Stimulated activated CD8-positive, alpha-beta memory T cell treated with anti-CD3 and anti-CD28 coated beads, Interleukin-4, amount 100 ng/mL, for 4 hours (primary cell): ENCODE measurements at places on chromosomes 6 and 20.

GRCh38 chr20:57713951-57714350, 4.1 kb upstream of the PMEPA1 start:
- DNase-seq, result no peak

- no peak for DNase-seq
These were observed 58.8 kb upstream of the ZNF831 start for GRCh38 chr20:59104831-59105230.

GRCh38 chr6:30005482-30005881, 55.6 kb upstream of the POLR1H start:
- no peak for DNase-seq

GRCh38 chr20:54148947-54149764, 24.6 kb downstream of the CYP24A1 start:
- DNase-seq, result no peak

GRCh38 chr6:30612213-30612612, 4.8 kb downstream of the PPP1R10 start:
- no peak for DNase-seq

- no peak for DNase-seq
These were observed 114.2 kb downstream of the SOX4 start for GRCh38 chr6:21707524-21708319.

DNA sequence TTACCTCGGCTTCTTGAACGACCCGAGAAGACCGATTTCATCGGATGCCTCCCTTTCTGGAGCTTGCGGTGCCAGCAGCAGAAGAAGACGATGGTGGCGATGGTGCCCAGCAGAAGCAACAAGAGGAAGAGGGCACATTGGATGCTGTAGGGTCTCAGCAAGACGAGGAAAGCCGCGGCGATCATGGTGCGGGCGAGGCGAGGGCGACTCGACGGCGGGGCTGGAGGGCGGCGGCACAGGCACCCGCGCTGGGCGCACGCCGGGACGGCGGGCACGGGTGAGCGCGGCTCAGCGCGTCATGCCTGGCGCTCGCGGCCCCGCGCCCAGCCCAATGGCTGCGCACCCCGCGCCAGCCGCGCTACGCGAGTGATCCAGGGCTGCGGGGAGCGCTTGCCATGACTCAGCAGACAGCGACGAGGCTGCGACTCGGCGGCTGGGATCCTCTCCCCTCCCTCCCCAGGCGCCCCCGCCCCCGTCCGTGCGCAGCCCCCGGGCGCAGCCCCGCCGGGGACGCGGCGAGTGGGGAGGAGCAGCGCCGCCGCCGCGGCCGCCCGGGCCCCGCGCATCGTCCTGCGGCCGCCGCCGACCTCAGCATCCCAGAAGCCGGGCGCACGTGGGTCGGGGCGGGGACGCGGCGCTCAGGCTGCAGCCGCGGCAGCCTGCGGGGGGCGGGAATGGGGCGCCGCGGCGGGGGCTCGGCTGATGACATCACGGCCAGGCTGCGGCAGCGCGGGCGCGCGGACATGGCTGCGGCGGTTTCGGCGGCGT, at the start of gene BEND6:
BEND6 (plus strand) TSS at position 705 of the 768 bp plus-strand sequence. CDS start 26,704 bp downstream, outside the sequence.
- no peak for DNase-seq

DNA sequence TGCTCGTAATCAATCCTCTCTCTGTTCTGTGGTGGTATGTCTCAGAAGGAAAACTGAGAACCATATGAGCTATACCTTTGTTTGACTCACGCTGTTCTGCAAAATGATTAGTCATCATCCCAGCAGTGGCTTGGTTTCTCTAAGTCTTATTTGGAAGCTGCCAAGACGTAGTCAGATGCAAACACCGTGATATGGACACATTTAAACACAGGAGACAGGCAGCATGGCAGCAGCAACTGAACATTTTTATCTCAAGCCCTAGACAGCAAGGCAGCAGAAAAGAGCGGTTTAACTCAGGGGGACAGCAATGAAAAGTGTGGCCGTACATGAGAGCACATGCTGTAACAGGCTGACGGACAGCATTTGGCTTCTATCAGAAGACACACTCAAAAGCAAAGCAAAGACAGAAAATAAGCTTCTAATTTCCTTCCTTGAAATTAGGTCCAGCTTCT, 1295.1 kb downstream of the EPHA7 start:
- no peak for DNase-seq

GRCh38 chr20:32132911-32133549, 23.5 kb downstream of the TM9SF4 start:
- no peak for DNase-seq

- no peak for DNase-seq
These were observed 26.1 kb upstream of the PYGB start for GRCh38 chr20:25221592-25222460.

DNA sequence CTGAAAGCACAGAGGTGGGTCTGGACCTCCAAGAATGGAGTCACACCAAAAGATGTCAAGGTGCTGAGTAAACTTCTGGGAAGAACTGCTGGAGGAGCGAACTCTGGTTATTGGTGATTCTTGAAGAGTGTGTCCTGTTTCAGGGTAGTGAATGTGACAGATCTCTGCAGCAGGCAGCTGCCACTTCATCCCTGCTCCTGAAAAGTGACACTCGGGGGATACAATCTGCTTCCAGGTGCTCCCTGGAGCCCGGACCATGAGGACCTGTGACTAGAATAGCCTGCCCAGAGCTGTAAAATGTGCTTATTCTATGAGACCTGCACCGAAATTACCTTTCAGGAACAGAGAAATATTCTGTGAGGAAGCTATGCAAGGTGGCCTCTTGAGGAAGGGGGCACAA, 191.1 kb downstream of the FOXC1 start:
- DNase-seq, result no peak

GRCh38 chr6:167976708-167977107, 20.8 kb upstream of the KIF25 start:
- no peak for DNase-seq

GRCh38 chr20:58112017-58112781, 116.3 kb downstream of the ANKRD60 start:
- no peak for DNase-seq

DNA sequence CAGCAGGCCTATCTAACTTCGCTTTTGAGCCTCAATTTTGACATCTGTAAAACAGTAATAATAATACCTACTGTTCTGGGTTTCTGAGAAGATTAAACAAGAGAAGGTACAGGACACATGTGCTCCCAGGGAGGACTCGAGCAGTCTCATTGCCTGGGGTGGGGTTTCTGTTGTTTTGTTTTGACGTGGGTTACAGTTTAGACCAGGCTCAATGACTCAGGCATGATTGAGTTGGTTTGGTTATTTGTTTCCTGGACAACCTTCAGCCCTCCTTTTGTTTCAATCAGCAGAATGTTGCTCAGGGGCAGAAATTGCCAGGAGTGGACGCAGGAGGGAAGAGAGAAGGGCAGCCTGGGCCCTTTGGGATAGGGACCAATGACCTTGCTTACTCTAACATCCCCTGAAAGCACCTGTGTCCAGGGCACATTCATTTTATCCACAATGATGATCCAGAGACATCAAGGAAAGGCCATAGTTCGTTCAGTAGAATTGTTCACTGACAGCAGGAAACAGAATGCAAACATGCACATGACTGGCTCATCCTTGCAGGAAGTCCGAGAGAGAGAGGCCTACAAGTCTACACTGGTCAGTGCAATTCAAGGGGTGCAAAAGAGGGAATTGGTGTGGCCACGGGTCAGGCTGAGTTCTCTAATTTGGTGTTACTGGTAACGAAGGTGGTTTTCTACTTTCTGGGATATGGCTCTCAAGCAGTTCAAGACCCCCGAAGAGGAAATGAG, 74.5 kb upstream of the MRPS10 start:
- DNase-seq, result no peak

DNA sequence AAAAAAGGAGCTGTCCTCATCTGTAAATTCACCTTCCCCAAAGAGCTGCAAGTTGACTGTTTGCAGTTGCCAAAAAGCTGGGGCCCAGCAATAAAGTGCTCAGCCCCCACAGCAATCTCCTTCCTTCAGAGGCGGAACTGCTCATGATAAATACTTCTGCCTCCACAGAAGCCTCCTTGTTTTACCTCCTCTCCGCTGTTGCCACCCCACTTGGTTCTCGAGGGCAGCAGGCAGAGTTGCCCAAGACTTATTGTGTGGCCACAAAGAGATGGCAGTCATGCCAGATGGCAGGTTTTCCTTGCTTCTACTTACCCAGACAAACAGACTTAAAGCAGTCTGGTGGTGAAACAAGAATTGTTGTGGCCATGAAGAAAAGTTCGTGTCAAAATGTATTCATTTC, 66.3 kb downstream of the SLX4IP start:
- DNase-seq, result no peak

DNA sequence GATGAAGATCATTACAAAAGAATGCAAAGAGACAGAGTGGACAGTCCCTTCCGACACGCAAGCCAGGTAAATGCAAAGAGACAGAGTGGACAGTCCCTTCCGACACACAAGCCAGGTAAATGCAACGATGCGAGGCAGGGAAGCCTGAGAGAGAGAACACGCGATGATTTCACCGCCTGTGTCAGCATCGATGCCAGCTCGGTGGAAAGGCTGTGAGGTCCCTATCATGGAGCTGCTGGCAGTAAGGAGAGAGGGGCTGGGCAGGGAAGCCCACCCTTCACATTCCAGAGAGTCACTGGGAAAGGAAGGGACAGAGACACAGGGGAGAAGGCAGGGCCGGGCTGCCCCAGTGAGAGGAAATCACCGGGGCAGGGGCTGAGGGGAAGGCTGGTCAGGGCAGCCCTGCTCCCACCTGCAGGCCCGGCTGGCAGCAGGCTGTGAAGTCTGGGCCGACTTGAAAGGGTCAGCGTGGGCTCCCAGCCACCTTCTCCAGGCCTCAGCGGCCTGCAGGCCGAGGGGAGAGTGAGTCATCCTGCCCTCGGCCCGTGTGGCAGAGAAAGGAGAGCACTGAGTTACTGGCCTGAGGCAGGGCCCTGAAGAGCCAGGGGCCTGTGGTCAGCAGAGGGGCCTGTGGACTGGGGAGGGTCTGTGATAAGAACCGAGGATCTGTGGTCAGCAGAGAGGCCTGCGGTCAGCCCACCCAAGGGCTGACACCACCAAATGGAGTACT, 80.4 kb downstream of the DACT2 start:
- DNase-seq, result no peak

DNA sequence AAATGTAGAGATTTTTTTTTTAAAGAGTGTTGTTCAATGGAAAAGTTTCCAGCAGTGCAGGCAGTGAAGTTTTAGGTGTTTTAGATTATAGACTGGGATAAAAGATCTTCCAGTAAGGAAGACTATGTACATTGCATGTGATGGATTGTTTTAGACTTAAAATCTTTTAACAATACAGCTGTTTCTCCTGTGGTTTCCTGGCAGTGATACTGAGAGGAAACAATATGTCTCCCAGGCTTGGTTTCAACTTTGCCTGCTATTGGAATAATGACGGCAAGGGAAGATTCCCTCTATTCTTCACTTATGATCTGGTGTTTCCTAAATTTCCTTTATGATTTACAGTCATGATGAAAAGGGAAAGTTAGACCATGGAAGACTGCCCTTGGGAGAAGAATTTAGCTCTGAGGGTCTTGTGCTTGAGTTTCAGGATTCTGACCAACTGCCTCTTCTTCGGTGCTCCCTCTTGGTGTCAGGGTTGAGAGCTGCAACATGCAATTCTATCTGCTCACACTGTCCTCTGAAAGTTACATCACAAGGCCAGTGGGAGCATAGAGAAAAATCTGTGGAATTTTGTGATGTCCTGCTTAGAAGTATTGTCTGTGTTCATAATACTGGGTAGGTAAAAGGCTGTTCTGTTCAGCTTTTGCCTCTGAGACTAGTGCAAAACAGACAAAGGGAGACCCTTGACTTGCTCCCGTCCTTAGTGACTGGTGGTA, 262.8 kb upstream of the MAN1A1 start:
- DNase-seq, result no peak

DNA sequence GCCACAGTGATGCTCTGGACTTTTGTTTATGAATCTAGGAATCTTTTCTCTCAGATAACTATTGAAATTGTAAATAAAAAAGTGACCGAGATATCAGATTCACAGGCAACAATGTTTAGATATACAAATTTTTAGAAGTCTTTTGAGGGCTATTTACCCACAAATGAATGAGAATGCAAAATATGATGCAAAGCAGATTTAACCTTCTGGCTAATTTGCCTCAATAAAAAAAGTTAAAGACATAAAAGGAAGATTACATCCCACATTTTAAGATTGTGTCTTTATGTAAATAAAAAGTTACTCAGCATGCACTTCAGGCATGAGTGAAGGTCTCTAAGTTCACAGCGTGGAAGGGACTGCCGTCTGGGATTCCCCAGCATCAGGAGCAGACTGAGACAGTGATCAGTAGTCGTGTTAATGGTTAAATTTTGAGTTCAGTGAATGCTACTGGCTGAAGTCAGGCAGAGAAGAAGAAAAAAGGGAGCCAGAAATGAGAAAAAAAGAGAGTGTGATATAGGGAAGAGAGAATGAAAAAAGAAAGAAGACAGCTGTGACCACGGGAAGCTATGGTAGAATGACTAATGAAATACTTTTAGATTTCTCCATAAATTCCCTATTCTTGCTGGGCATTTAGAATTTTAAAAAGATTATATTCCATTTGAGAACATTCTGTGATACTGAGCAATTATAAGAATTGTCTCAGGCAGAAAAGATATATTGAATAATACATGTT, 93.6 kb downstream of the MYB start:
- no peak for DNase-seq

GRCh38 chr6:16623731-16624130, 137.5 kb downstream of the ATXN1 start:
- no peak for DNase-seq

- DNase-seq, result no peak
These were observed 32.1 kb upstream of the MANEA start for GRCh38 chr6:95545226-95545625.

DNA sequence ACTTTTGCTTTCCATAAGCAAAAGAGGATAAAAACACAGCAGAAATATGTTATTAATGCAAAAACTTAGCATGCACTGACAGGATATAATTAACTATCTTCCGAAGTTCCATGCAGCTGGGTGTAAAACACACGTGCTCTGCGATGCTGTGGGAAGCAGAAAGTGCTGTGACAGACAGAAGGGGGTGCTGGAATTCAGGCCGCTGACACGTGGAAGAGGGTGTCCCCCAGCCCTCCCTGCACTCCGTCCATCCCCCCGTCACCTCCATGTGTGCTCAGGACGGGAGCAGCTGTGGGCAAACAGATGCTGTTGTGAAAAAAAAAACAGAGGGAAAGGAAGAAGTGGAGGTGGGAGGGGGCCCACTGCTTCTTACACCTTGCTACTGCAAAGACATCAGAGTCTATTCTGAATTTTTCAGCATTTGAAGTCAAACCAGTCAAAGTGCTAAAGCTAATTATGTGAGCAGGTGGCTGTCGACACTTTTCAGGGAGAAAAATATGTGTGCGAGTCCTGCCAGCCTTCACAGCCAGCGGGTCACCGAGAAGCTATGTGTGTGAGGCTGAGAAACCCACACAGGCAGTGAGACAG, 175.9 kb upstream of the AFDN start:
- no peak for DNase-seq
